Posterior cingulate gyrus (tissue), 11 donors: ENCODE measurements at places on chromosomes 1 and 21.

DNA sequence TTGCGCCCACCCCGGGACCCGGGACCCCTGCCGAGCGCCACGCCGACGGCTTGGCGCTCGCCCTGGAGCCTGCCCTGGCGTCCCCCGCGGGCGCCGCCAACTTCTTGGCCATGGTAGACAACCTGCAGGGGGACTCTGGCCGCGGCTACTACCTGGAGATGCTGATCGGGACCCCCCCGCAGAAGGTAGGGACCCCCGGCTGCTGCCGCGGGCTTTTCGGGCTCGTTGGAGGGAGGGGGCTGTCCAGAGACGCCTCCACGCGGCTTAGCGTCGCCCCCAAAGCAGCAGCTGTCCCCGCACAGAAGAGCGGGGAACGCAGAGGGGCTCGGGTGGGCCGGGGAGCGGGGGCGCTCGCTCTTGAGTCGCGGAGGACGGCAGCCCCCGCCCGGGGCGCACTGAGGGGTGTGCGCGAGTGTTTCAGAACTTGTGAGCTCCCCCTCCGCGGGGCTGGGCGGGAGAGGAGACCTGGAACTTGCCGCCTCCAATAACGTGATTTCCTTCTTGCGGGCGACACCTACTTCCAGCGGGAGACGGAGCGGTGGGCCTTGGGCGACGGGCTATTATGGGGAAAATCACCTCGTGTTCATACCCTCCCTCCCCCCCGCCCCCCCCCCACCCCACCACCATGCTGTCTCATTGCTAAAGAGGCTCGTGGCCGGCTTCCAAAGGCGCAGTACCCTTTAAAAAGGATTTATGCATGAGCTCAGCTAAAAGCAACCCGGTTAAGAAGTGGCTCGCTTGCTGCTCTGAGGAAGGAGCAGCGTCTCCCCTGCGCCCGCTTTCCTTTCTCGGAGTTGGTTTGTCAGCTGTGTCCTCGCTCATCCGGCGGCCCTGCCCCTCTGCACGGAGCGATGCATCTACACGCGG is 664 bp downstream of the BACE2 start:
- peak; percentile 86 for DNase-seq

GRCh38 chr1:54371038-54371941 is 34.9 kb downstream of the SSBP3 start:
- no peak for DNase-seq

DNA sequence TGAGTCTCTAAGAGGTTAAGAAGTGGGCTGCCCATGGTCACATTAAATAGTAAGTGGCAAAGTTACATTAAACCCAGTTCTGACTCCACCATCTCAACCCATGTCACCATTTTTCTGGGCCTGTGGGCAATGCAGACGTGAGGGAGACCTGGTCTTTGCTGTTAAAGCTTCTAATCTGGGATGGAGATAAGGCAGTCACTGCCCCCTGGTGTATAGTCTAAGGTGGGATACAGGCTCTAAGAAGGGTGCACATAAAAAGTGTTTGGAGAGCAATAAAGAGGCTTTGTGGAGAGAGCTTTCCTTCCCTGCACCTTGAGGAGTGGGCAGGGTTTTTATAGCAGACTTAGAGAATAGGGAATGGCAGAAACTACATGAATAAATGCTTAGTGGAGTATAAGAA is 141.3 kb downstream of the ROR1 start:
- no peak for DNase-seq

DNA sequence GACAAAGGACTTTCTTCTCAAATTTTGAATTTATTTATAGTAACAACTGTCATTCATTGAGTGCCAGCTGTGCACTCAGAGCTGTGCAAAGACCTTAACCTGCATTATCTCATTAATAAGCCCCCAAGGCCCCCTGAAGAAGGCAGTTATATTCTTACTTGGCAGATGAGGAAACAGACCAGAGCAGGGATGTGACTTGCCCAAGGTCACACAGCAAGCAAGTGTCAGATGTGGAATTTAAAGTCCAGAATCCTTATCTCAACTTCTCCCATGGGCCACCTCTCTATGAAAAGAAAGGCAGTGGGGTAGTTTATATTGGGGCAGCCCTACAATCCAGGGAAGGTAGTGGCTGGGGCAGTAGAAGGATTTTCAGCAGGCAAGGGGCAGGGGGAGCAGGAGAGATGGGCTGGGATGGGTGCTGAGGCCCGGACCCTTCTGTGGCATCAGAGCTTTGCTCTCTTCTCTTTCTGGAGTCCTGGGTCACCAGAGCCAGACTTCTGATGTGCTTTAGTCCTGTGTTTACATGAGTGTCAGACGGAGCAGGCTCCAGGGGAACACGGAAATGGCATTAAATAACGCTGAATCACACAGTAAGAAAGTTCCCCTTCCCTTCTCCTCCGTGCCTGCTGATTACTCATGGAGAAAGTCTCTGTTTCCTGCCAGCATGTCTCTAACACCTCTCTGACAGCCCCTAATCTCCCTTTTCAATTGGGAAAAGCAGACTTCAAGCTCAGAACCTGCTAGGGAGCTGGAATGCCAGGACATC is 39.5 kb downstream of the EPHB2 start:
- DNase-seq = peak; percentile 3

DNA sequence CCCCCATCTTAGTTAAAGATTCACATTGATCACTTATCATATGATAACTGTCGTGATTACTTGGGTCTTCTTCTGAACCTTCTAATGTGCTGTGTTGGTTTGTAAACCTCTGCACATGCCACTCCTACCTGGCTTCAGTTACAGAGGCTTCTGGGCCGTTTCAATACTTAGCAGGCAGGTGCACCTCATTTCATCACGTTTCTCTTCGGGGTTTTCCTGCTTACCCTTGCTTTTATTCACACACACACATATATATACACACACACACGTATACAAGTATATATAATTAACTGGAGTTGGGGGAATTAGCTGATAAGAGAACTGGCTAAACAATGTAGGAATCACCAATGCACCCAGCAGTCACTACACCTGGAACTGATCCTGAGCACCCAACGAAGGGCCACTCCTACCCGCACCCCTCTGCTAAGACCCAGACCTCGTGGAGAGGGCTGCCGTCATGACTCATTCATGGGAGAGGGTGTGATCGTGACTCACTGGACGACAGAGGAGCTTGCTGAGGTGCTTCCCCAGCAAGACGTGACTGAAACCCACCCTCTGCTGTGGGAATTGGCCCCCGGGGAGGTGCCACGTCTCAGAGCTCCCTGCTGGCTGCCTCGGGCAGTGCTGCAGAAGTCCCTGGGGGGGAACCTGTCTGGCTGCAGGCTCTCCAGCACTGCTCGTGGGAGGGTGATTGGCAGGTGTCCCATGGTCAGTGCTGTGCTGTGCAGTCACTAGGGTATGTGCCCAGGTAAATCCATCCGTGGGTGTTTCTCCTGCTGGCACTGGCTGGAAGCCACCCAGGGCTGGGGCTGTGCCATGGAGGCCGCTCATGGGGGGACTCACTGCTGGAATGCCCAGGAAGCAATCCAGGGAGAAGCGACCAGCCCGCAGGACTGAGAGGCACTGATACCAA is 166.6 kb downstream of the DYRK1A start:
- DNase-seq = no peak

DNA sequence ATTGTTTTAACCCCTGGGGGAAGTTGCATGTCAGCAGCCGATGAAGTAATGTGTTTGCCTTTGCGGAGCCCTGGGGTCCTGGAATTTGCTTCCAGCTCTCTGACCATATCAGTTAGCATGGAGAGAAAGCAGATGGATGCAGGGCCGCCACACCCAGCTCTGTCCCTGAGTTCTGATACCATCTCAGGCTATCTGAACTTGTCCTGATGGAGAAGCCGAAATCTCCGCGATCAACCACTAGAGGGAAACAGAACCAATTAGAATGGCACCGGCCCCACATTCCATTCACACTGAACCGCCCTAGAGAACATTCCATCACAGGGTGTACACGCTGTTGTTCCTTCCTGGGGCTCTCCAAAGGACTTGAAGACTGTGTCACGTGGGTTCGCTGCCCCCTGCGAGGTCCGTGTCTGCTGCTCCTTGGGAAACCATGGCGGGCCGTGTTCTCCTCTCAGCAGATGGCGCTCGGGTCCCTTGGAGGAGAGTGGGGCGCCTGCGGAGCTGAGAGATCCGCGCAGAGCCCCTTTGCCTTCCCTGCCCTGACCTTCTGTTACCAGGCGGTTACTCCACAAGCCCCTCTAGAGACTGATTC is 75.4 kb downstream of the ABCA4 start:
- peak; percentile 44 for DNase-seq
